ENCODE measurements at places on chromosomes 1 and 21.

DNA sequence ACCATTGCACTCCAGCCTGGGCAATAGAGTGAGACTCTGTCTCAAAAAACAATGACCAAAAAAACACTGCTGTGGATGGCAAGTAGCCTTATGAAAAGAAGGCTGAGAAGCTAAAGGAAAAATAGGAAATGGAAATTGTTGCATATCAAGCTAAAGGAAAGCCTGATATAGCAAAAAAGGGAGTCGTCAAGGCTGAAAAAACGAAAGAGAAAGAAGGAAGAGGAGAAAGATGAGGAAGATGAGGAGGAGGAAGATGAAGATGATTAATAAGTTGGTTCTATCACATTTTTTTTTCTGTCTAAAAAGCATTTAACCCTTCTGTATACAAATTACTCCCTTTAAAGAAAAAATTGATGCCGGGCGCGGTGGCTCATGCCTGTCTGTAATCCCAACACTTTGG is 10.2 kb upstream of the PRDX1 start:
- DNase-seq: no peak

DNA sequence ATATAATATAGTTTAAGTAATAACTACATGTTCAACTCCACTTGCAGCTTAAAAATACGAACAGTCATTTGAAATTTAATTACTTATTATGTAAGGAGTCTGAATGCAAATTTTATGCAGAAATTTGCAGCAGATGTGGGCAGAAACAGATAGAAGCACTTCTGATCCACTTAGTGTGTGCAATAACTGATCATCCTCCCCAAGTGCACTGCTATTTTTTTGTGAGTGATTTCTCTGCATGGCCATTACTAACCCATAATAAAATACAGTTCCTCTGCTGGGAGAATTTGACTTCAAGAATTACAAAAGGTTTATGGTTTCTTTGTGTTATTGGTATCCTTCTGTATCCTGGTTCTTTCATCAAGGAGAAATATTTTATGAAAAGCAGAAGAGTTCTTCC is 611.5 kb upstream of the RGS18 start:
- DNase-seq: no peak

DNA sequence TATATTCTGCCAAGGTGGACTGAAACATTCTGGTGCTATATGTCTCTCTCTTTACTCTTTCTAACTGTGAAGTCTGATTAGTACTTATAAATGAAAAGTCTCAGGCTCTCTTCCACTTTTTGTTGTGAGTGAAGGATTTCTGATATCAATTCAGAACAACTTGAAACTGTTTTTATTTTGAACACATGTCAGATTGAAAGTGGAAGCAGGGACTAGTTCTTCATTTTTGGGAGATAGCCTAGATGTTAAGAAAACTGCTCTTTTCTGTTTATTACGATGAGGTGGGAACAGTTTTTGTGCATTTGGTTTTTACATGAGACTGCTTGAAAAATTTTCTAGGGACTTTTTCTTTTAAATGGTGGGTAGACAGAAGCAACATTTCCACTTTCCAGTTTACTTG is 14.5 kb upstream of the GBP3 start:
- no peak for DNase-seq

DNA sequence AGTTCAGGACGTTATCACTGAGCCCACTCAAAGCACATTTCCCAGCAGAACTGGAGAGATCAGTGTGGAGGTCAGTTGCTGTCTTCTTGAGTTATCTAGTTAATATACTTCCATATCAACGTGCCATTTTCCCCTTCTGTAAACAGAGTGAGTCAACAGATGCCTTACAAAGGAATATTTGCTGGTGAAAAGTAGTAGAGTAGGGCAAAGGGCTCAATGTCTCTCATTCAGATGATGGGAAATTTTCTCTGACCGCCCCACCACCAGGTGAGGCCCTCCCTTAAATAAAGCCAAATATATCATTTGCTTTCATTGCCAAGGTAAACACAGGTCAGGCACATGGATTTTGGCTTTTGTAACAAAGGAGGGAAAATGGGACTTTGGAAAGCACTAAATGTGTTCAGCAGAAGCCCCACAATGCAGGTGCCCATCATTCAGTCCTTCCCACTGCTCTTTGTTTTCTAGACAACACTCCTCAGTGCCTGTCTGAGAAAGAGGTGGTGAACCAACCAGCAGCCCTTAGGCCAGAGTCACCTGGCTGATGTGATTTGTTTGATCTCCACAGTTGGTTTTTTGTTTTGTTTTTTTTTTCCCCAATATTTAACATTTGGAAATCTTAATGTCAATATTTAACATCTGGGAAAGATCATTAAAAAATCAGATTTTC is 40.5 kb upstream of the SAMD13 start:
- DNase-seq: no peak

- DNase-seq: no peak
Observed at GRCh38 chr1:53580009-53580400, 120.8 kb downstream of the DMRTB1 start.

GRCh38 chr1:111199881-111200801 is at the start of gene DENND2D:
TSS of gene DENND2D (minus strand) at chr1:111200646. CDS start at chr1:111200459, 187 bp downstream.
- DNase-seq: no peak

GRCh38 chr1:211520641-211521040 is 28.7 kb upstream of the RD3 start:
- DNase-seq: no peak

DNA sequence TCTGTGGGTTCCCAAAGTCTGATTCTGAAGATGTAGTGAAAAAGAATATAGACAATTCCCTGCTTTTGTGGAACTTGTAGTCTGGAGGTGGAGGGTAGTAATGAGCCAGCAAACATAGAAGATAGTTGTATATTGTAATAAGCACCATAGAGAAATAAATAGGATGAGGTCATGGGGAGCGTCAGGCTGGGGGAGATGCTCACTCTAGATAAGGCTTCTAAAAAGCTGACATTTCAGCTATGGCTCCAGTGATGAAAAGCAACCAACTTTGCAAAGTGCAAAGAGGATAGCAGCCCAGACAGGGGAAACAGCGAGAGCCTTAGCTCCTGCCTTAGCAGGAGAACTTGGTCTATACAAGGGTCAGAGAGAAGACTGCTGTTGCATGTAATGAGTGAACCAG is 98.0 kb upstream of the RALGPS2 start:
- DNase-seq: no peak

GRCh38 chr21:14548779-14549178 is 2.7 kb upstream of the SAMSN1 start:
- DNase-seq: no peak

DNA sequence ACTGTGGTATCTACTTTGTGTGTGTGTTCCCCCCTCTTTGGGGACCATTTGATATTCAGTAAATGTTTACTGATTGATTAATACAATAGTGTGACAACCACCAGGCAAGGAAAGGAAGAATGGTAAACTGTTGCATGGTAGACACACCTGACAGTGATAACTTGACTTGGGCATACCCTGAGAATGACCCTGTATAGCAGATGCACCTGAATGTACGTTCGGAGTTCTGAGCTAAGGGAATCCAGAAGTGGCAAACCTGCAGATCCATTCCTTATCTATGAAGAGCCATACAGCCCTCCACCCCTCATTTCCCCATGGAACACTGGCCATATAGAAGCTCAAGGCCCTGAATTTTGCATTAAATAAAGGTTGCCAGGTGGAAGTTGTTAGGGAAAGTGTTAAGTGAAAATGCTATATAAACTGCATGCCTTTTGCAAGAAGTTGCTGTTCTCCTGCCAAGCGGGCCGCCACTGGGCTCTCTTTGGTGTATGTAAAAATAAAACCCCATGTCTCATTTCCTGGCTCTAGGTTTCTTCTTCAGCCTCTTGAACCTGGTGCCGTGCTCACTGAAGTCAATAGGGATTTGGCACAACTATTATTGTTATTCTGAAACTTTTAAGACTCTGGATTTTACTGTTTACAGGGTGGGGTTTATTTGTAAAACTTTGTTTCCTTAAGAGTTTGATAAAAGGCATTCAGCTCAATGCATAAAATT is 32.6 kb upstream of the DENND1B start:
- no peak for DNase-seq

- no peak for DNase-seq
Observed at GRCh38 chr1:246351721-246352120, 155.4 kb downstream of the SMYD3 start.

DNA sequence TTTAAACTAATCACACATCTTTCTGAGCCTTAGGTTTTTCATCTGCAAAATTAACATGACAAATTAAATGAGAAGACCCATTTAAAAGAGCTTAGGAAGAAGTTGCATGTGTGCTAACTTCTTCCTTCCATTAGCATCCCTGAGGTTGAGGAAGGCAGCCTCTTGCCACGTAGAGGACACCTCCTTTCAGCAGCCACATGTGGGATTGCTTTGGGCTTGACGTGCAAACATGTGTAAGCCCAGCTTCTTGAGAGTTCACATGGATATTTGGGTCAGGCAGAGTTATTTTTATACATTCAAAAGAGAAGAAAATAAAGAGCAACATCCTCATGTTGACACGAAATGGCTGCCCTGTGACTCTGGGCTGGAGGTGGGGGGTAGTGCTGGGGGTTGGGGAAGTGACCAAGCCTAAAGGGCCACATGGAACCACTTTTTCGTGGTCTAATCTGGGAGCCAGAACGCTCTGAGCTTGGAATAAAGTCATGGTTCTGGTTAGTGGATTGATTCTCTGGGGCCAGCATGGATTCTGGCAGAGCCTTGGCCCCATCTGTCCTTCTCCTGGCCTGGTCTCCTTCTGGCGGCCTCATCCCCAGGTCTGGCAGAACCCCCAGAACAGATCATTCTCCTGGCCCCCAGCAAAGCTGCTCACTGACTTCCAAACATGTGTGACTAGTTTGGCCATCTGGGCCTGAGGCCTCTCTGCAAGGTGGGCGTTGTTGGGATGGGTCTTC is 137.1 kb upstream of the USP24 start:
- no peak for DNase-seq

DNA sequence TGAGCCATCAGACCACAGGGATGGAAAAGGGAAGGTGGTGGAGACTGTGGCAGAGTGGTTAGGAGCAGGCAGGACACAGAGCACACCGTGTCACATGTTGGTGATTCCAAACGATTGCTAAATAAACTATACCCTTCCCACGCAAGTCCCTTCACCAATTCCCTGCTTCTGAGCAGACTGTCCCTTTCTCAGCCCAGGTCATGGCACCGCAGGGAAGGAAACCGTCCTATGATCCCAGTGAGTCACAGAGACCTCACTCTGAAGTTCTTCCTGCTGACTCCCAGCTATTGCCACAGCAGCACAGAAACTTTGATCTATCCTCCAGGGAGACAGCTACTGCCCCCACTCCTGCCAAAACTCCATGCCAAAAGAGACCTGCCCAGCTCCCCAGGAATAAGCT is 19.2 kb downstream of the RIMS3 start:
- DNase-seq: no peak

GRCh38 chr1:244837597-244838258 is 2.3 kb downstream of the COX20 start:
- no peak for DNase-seq

GRCh38 chr1:212591922-212592321 is 16.6 kb upstream of the ATF3 start:
- DNase-seq: no peak

DNA sequence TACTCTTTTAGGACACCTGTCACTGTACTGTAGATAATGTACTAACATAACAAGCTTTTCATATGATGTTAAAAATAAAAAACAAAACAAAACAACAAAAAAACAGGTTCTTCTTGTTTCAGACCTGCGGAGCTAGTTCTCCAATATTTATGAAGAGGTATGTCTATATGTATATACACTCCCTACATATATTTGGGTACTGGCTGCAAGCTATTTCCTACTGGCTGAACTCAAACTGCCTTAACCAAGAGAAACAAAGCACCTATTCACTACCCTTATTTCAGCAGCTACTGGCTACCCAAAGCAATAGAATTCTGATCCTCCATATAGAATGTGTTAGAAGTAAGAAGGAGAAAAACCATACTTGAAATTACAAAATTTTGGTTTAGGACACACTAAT is 73.5 kb downstream of the ABL2 start:
- DNase-seq: no peak

DNA sequence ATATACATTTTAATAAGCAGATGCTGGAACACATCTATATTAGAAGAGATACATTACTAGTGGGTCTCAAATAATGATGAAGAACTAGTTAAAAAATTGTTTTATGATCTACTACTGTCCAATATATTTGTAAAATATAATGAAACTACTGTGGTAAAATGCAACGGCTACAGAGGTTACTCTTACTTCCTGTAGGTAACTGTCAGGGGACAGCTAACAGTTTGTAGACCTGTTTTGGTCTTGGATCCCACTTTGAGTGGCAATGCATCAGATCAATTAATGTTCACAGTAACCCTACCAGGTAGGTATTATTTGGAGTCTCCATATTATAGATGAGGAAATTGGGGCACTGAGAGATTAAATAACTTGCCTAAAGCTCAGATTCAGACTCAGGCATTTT is 26.7 kb upstream of the MYSM1 start:
- no peak for DNase-seq

All from non-pigmented ciliary epithelial cell (primary cell).